HepG2 (cell line): ENCODE measurements at places on chromosomes 2 and 18.
A peak's percentile ranks its signal among the peaks of the same experiment; 100 is the strongest.

GRCh38 chr18:68604256-68604655 lies 110.7 kb downstream of the TMX3 start:
- DNase-seq, result no peak

GRCh38 chr2:111712361-111712760 lies 171.6 kb downstream of the ANAPC1 start:
- DNase-seq, result no peak

DNA sequence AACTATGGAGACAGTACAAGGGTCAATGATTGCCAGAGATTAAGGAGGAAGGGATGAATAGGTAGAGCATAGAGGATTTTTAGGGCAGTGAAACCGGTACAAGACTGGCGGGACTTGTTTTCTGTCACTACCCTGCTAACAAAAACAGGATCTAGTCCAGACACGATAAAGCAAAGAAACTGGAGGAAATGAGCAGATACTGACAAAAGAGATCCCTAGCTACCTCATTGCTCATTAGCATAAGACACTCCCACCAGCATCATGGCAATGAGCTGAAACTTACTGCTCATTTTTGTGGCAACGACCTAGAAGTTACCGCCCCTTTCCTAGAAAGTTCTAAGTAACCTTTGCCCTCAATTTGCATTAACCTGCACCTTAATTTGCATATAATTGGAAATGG lies 131.2 kb downstream of the ETAA1 start:
- DNase-seq, result no peak

DNA sequence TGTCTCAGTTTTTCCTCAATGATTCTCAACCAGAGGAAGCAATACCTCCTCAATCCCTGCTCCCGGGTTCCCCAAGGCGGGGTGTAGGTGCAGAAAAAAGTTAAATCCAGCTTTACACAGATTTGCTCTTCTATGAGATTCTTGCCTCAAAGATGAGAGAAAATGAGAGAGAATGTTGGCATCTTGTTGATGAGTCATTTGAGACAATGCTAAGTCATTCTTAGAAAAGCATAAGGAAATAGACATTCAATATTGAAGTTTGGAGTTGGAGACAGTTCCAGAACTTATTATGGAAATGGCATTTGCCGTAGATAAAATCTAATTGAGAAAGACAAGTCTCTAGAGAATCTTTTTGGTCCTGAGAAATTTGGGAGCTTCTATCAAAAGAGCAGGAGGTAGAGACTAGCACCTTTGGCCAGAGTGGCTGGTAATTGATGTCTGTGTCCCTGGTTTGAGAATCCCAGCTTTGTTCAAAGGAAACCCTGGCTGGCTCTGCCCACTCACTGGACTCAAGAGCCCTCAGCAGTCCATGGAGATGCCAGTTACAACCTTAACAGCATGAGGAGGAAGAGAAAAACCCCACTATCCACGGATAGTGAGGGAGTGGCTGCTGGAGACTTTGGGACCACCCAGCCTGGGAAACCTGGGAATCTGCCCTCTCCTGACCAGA lies 181.2 kb downstream of the FAM124B start:
- no peak for DNase-seq

- DNase-seq, result peak; percentile 55
Observed at GRCh38 chr2:16900405-16901025, 234.9 kb upstream of the CYRIA start.

- no peak for DNase-seq
Observed at GRCh38 chr2:181354626-181355025, 102.6 kb upstream of the ITGA4 start.

DNA sequence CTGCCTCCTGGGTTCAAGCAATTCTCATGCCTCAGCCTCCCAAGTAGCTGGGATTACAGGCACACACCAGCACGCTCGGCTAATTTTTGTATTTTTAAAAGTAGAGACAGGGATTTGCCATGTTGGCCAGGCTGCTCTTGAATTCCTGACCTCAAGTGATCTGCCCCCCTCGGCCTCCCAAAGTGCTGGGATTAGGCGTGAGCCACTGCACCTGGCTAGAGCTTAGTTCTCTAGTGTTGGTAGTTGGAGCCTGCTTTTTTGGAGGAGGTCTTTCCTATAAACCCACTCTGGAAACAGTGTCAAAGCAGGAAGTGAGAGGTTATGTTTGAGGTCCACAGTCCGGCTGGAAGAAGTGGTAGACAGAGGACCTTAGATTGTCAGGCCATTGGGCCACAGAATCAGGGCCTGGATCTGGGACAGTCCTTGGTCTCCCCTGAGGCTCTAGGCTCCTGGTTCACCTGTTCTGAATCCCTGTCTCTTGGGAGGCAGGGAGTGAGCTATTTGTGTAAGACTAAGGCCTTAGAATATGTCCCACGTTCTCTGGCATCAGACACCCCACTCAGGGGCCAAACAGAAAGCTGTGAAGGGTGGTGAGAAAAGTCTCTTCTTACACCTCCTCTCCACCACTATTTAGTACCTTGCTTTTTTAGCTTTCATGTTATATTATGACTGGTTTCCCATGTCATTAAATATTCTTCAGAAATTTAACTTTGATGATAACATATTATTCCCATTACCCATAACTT lies 34.5 kb downstream of the PCBP1 start:
- peak; percentile 40 for DNase-seq

DNA sequence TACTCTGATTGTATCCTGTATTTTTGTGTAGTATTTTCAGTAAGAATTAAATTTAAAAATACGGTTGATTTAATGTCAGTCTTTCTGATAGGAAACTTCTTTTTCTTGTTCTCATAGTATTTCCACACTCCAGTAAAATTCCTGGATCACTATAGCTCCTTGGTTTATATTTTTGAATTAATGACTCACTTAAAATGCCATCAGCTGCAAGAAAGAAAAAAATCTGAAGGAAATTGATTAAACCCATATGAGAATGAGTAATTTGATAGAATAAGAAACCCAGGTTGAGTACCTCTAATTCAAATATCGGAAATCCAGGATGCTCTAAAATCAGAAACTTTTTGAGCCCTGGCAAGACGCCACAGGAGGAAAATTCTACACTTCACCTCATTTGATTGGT lies 186.8 kb upstream of the RND3 start:
- DNase-seq, result no peak

GRCh38 chr2:43131051-43131889 lies 95.1 kb downstream of the ZFP36L2 start:
- DNase-seq, result peak; percentile 80
